ENCODE measurements at places on chromosomes 7 and 10. TPM values are rescaled to one million over a fixed set of nuclear protein-coding genes. Genes with fewer than 3 reads are reported as not detected.
A peak's percentile ranks its signal among the peaks of the same experiment; 100 is the strongest.

DNA sequence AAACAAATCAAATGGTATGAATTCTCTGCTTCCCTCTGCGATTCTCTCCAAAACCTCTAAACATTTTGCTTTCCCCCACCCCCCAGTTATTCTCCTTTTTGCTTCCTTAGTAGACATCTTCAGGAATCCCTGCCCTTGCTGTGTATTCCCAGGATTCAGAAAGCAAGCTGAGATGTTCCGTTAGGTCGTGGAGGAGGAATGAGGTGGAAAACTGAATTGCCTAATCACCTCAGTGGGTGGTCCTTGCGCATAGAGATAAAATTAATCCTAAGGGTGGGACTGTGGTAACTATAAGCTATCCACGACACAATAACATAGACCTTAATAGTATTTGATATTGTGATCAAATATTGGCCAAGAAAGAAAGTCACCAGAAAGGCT lies 49.1 kb upstream of the SEMA3C start:
- no peak overlapping the region for H3K4me3 ChIP-seq
- no peak for DNase-seq
- no peak overlapping the region for H3K27ac ChIP-seq
- no peaks in the 10 kb centered on the region for H3K4me1 ChIP-seq

DNA sequence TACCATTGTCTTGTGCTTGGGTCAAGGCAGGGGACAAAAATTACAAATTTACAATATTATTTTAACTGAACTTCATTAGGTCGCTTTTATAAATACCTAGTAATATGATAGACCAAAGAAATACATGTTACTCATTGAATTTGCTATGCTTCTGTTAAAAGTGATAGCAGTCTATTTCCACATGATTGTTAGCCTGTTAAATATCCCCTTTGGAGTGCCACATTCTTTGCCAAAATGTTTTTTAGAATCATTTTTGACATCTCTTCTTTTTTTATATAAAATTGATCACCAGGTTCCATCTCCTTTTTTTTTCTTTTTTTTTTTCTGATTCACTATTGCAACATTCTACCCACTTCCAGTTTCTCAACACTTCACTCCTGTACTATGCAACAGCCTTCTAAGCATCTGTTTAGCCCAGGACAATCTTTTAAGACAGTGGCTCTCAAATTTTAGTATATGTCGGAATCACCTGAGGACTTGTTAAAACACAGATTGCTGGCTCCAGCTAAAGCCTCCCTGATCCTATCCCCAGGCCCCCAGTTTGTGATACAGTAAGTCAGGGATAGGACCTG lies 16.4 kb upstream of the NDUFA5 start:
- H3K27ac ChIP-seq: no peak overlapping the region
- no peaks in the 10 kb centered on the region for H3K36me3 ChIP-seq
- H3K27me3 ChIP-seq: no peaks in the 10 kb centered on the region
- no peaks in the 10 kb centered on the region for H3K4me1 ChIP-seq
- H3K4me3 ChIP-seq: no peak overlapping the region
- peak; percentile 12 for DNase-seq

- H3K4me1 ChIP-seq: peaks cover 11% of the 10 kb centered on the region
- no peaks in the 10 kb centered on the region for H3K36me3 ChIP-seq
- H3K4me3 ChIP-seq: no peak overlapping the region
- no peak overlapping the region for H3K27ac ChIP-seq
These were observed 16.4 kb upstream of the PDSS1 start for GRCh38 chr10:26681076-26681475.

DNA sequence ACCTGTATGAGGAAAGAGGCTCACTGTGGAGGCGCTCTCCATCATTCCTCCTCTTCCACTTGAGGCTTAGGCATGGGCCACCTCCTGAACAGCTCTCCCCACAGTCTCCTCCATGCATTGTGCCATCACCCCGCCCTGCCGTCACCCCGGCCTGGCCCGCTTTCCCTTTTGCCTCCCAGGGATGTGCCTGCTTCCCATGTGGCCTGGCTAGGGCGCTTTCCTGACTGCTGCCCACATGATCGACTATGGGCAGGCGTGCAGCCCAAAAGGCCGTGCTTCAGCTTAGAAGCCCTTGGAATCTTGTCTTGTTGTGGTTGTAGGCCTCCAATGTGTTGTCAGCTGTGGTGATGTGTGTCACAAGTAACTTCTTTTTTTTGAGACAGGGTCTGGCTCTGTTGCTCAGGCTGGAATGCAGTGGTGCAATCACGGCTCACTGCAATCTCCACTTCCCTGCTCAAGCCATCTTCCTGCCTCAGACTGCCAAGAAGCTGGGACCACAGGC lies 1.8 kb upstream of the ACTR3C start:
- H3K27me3 ChIP-seq: no peaks in the 10 kb centered on the region
- H3K27ac ChIP-seq: peak overlapping the region; percentile 93
- peaks cover 33% of the 10 kb centered on the region for H3K36me3 ChIP-seq
- peak overlapping the region; percentile 84 for H3K4me3 ChIP-seq
- DNase-seq: no peak

DNA sequence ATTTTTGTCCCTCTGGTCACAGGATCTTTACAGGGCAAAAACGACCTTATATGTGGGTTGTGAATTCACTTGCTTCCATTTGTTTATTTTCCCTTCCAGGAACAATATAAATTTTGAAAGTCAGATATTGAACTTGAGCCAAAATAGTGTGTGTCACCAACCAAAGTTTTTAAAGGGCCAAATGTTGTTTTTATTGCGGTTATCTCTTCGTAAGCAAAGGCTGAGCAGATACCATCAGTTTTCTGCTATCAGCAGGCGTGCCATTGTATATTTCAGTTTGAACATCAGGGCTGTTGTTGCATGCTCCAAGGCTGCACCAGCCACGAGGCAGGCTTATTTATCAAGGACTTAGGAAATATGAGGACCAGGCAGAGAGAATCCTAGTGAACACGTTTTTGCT lies 160.3 kb downstream of the PAXIP1 start:
- no peaks in the 10 kb centered on the region for H3K4me1 ChIP-seq
- no peaks in the 10 kb centered on the region for H3K36me3 ChIP-seq
- DNase-seq: peak; percentile 11
- no peak overlapping the region for H3K4me3 ChIP-seq

- H3K36me3 ChIP-seq: no peaks in the 10 kb centered on the region
- no peak overlapping the region for H3K27ac ChIP-seq
- no peak overlapping the region for H3K4me3 ChIP-seq
- H3K4me1 ChIP-seq: peaks cover 8% of the 10 kb centered on the region
These were observed 19.5 kb upstream of the ABCB5 start for GRCh38 chr7:20595971-20596370.

- peaks cover 30% of the 10 kb centered on the region for H3K4me1 ChIP-seq
- H3K27me3 ChIP-seq: no peaks in the 10 kb centered on the region
- H3K4me3 ChIP-seq: no peak overlapping the region
- H3K27ac ChIP-seq: peak overlapping the region; percentile 44
- peak; percentile 52 for DNase-seq
These were observed 34.9 kb downstream of the CALML3 start for GRCh38 chr10:5559642-5560141.

GRCh38 chr7:43700646-43701499 lies 28.4 kb downstream of the COA1 start:
- peaks cover 5% of the 10 kb centered on the region for H3K4me1 ChIP-seq
- no peak overlapping the region for H3K4me3 ChIP-seq
- peaks cover 8% of the 10 kb centered on the region for H3K36me3 ChIP-seq
- no peak for DNase-seq
- H3K27ac ChIP-seq: peak overlapping the region; percentile 5

GRCh38 chr10:48883701-48884100 lies 55.9 kb downstream of the LRRC18 start:
- no peak overlapping the region for H3K27ac ChIP-seq
- H3K27me3 ChIP-seq: peaks cover 25% of the 10 kb centered on the region
- no peaks in the 10 kb centered on the region for H3K36me3 ChIP-seq
- H3K4me3 ChIP-seq: no peak overlapping the region
- DNase-seq: no peak

- peak; percentile 46 for DNase-seq
- no peak overlapping the region for H3K4me3 ChIP-seq
- peaks cover 21% of the 10 kb centered on the region for H3K4me1 ChIP-seq
- H3K27ac ChIP-seq: no peak overlapping the region
- H3K27me3 ChIP-seq: peaks cover 44% of the 10 kb centered on the region
These were observed 78.6 kb upstream of the DYNC1I1 start for GRCh38 chr7:95693551-95694333.

- no peaks in the 10 kb centered on the region for H3K36me3 ChIP-seq
- no peak for DNase-seq
- H3K27me3 ChIP-seq: no peaks in the 10 kb centered on the region
- H3K27ac ChIP-seq: no peak overlapping the region
These were observed 18.3 kb downstream of the VWDE start for GRCh38 chr7:12385364-12385786.

DNA sequence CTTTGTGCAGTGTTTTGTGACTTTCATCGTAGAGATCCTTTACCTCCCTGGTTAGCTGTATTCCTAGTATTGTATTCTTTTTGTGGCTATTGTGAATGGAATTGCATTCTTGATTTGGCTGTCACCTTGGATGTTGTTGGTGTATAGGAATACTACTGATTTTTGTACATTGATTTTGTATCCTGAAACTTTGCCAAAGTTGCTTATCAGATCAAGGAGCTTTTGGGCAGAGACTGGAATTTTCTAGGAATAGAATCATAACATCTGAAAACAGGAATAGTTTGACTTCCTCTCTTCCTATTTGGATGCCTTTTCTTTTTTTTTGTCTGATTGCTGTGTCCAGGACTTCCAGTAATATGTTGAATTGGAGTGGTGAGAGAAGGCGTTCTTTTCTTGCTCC lies 283.8 kb upstream of the LRGUK start:
- H3K4me1 ChIP-seq: no peaks in the 10 kb centered on the region
- no peaks in the 10 kb centered on the region for H3K36me3 ChIP-seq
- H3K27ac ChIP-seq: no peak overlapping the region
- H3K27me3 ChIP-seq: no peaks in the 10 kb centered on the region

Gene CFAP70
- total RNA-seq: 2.9 TPM

Gene MYPN
- 0.22 TPM for total RNA-seq

Gene TMEM196
- not detected for total RNA-seq

Gene LAMTOR4
- 87.3 TPM for total RNA-seq

Gene CUBN
- total RNA-seq: 1.3 TPM

Gene MRC1
- not detected for total RNA-seq

Data from MCF 10A (cell line).